GM23248 (cell line): ENCODE measurements at places on chromosomes 2 and 18. TPM values are rescaled to one million over a fixed set of nuclear protein-coding genes. Genes with fewer than 3 reads are reported as not detected.

The GCG gene
- total RNA-seq, result not detected in 2 replicates

The SOX11 gene
- total RNA-seq, result under 0.01 and 0.13 TPM in 2 replicates

The ICA1L gene
- 5.4 and 8.1 TPM in 2 replicates for total RNA-seq

The STAMBP gene
- 16.8 and 24.4 TPM in 2 replicates for total RNA-seq

The KCNG2 gene
- total RNA-seq, result not detected in 2 replicates

The VIT gene
- 0.22 TPM in 1 of 2 replicates, not detected in the other for total RNA-seq

The HOXD11 gene
- 28.4 and 31.6 TPM in 2 replicates for total RNA-seq

The ALLC gene
- total RNA-seq, result not detected in 2 replicates

The RIT2 gene
- not detected in 2 replicates for total RNA-seq

The SETBP1 gene
- 4.1 and 5.2 TPM in 2 replicates for total RNA-seq

The NAT8 gene
- total RNA-seq, result not detected in 2 replicates

The LAMA1 gene
- 5.4 and 6.2 TPM in 2 replicates for total RNA-seq

The SPATA3 gene
- total RNA-seq, result not detected in 2 replicates

The TMEM169 gene
- total RNA-seq, result under 0.01 TPM in 1 of 2 replicates, not detected in the other

The CRYGD gene
- not detected in 2 replicates for total RNA-seq

The IL36G gene
- not detected in 2 replicates for total RNA-seq

The SMYD1 gene
- total RNA-seq, result not detected in 2 replicates

GRCh38 chr2:23523373-23524260 is 138.6 kb downstream of the KLHL29 start:
- peak; percentile 53 for DNase-seq
- peak overlapping the region; percentile 88 for H3K27ac ChIP-seq
- H3K4me3 ChIP-seq, result peak overlapping the region; percentile 34
- no peaks in the 10 kb centered on the region for H3K27me3 ChIP-seq

GRCh38 chr2:7180638-7181370 is 263.6 kb downstream of the RNF144A start:
- H3K36me3 ChIP-seq, result no peaks in the 10 kb centered on the region
- DNase-seq, result peak; percentile 72
- H3K27me3 ChIP-seq, result no peaks in the 10 kb centered on the region; the same call in 1 of the 2 replicates
- H3K27ac ChIP-seq, result no peak overlapping the region
- peaks cover 5% of the 10 kb centered on the region; the same call in 1 of the 2 replicates for H3K4me1 ChIP-seq
- no peak overlapping the region for H3K4me3 ChIP-seq

- no peaks in the 10 kb centered on the region for H3K27me3 ChIP-seq
- H3K36me3 ChIP-seq, result no peaks in the 10 kb centered on the region
- peak overlapping the region; percentile 92 for H3K27ac ChIP-seq
- peaks cover 10% of the 10 kb centered on the region; the same call in 1 of the 2 replicates for H3K4me1 ChIP-seq
Observed at GRCh38 chr18:12376034-12376753, 833 bp downstream of the AFG3L2 start.

GRCh38 chr2:120421830-120422175 is 75.9 kb downstream of the INHBB start:
- H3K27me3 ChIP-seq, result peaks cover 37% of the 10 kb centered on the region
- no peak overlapping the region for H3K27ac ChIP-seq
- H3K4me1 ChIP-seq, result no peaks in the 10 kb centered on the region
- H3K4me3 ChIP-seq, result no peak overlapping the region
- no peaks in the 10 kb centered on the region for H3K36me3 ChIP-seq
- no peak for DNase-seq

DNA sequence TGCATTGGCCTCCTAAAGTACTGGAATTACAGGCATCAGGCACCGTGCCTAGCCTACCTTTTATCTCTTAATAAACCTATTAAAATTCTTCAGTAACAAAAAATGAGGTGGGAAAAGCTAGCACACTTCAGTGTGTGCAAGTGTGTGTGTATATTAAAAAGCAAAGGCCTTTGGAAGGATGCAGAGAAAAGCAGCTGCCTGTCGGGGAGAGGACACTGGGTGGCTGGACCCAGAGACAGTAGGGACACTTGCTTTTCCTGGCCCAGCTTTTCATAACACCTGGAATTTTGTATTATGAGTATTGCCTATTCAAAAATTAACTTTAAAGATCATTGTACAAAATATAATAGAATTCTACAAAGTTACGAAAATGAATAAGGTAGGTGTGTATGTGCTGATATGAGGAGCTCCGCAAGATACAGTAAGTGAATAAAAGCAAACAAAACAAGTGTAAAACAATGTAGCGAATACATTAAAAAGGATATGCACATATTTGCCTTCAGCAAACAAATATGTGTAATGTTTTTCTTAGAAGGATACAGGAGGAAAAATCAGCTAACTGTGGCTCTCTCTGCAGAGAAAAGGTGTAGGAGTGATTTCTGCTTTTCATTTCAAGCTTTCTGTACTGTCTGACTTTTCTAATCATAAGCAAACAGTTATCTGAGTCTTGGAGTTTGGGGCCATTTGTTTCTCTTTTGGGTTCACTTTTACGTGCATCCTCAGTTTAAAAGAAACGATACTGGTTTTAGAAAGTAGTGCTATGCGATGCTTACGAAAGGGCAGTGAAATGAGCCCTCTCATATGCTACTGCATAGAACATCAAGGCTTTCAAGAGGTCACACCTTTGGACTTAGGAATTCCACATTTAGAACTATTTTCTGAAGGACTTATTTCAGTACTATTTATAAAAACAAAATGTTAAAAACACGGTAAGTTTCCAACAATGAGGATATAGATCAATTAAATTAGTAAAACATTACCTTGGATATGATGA is 70.8 kb downstream of the USP40 start:
- H3K36me3 ChIP-seq, result peaks cover 46% of the 10 kb centered on the region
- H3K27ac ChIP-seq, result no peak overlapping the region
- no peak for DNase-seq
- H3K4me3 ChIP-seq, result no peak overlapping the region

DNA sequence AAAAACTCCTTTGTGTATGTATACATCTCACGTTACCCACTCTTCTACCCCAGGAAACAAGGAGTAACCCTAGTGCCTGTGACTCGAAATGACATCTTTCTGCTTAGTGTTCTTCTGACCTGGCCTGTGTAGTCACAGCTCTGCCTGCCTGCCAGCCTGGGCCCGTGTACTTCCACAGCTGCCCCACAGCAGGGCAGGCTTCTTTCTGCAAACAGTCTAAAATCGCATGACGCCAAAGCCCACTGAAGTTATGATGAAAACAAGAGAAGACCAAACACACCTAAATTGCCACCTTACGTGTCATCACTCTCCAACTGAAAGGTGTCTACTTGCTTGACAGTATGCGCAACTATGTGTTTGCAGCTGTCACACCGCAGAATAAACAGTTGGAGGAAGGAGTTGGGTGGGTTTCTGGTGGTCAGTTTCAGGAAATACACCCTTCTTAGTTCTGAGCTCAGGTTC is 1.5 kb downstream of the GAREM1 start:
- no peaks in the 10 kb centered on the region for H3K36me3 ChIP-seq
- peak; percentile 59 for DNase-seq
- no peaks in the 10 kb centered on the region for H3K4me1 ChIP-seq
- peaks cover 3% of the 10 kb centered on the region; the same call in 1 of the 2 replicates for H3K27me3 ChIP-seq
- peak overlapping the region; percentile 80 for H3K4me3 ChIP-seq

GRCh38 chr18:56615738-56616520 is 22.5 kb downstream of the TXNL1 start:
- no peak overlapping the region for H3K27ac ChIP-seq
- no peaks in the 10 kb centered on the region for H3K4me1 ChIP-seq
- no peaks in the 10 kb centered on the region for H3K27me3 ChIP-seq
- no peak overlapping the region for H3K4me3 ChIP-seq

DNA sequence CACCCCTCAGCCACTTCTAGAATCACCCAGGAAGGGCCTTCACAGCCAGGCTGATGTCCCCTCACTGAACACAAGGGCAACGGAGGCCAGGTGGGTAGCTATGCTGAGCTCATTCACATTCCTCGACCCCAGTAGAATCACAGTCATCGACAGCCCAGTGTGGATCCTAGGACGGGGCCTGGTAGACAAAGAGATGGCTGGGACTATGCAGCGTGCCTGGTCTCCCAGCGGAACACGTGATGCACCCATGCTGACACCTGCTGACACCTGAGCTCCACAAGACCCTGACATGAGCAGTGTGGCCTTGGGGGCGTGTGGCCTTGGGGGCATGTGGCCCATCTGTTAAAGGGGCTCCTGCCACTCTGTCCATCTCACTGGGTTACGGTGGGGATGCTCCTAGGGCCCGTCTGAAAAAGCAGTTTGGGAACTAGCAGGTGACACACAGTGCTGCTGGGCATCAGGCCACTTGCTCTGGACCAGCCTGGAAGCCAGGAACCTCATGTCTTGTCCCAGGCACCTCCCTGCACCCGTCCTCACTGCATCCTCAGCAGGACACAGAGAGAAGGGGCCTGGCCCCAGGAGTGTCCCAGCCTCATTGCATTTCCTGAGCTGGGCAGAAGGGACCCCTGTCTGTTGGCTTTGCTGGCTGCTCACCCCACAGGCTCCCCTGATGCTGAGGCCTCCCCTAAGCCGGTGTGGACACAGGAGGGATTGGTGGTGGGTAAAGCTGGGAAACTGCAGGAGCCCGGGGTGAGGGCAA is 9.7 kb downstream of the ECEL1 start:
- no peak for DNase-seq
- H3K36me3 ChIP-seq, result no peaks in the 10 kb centered on the region
- H3K27me3 ChIP-seq, result peaks cover 25% of the 10 kb centered on the region
- H3K27ac ChIP-seq, result no peak overlapping the region
- no peak overlapping the region for H3K4me3 ChIP-seq
- H3K4me1 ChIP-seq, result no peaks in the 10 kb centered on the region

- no peak overlapping the region for H3K4me3 ChIP-seq
- H3K27me3 ChIP-seq, result peaks cover 6% of the 10 kb centered on the region; the same call in 1 of the 2 replicates
- H3K4me1 ChIP-seq, result no peaks in the 10 kb centered on the region
- H3K27ac ChIP-seq, result no peak overlapping the region
- DNase-seq, result no peak
Observed at GRCh38 chr2:204015118-204015843, 78.7 kb downstream of the ICOS start.

DNA sequence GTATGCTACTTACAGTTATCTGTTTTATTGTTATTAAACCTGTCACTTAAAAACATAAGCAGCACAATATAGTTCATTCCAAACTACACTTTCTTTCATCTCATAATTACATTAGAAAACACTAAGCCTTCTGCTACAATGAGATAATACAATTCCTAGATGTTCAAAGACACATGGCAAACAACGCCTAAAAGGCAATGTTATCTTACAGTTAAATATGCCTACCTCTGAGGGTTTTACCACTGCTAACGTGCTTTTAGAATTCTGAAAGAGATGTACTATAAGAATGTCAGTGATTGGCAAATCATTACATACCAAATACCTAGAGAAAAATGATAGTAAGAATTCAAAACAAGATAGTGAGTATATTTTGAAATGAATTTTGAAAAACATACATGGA is 46.8 kb upstream of the SPOPL start:
- no peak for DNase-seq
- H3K4me1 ChIP-seq, result no peaks in the 10 kb centered on the region
- no peak overlapping the region for H3K27ac ChIP-seq
- no peak overlapping the region for H3K4me3 ChIP-seq

- no peaks in the 10 kb centered on the region for H3K27me3 ChIP-seq
- no peak for DNase-seq
- H3K27ac ChIP-seq, result no peak overlapping the region
- no peak overlapping the region for H3K4me3 ChIP-seq
- H3K4me1 ChIP-seq, result no peaks in the 10 kb centered on the region
Observed at GRCh38 chr2:58950795-58951462, 709.8 kb upstream of the FANCL start.

DNA sequence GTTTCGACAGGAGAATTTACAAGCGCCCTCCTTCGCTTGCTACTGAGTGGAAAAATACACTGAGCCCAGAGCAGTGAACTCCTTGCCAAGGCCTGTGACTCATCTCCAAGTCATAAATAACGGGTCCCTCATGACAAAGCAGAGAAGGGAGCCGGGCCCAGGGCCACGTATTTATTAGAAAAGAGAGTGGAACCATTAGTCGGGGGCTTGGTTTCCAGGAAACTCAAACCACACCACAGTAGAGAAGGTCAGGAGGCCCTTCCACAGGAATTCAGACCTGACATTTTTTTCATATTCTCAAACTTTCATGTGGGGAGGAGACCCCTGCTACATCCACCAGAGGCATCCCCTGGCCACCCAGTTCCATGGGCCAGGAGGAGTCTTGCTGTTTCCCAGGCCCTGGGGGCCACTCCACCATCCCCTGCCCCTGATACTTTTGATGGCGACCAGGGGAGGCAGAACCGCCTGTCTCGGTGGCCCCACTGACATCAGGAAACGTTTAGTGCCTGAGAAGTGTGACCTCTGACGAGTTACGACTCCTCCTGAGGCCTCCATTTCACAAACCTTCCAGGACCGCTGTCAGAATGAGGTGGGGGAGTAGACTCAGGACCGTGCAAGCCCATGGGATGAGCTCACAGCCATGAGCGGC is 289.7 kb downstream of the DYSF start:
- H3K36me3 ChIP-seq, result no peaks in the 10 kb centered on the region
- H3K27ac ChIP-seq, result peak overlapping the region; percentile 22; the same call in 1 of the 2 replicates
- no peak overlapping the region for H3K4me3 ChIP-seq
- H3K27me3 ChIP-seq, result no peaks in the 10 kb centered on the region; the same call in 1 of the 2 replicates
- peak; percentile 96 for DNase-seq

GRCh38 chr2:190511104-190511503 is 23.4 kb downstream of the NEMP2 start:
- no peak overlapping the region for H3K27ac ChIP-seq
- H3K4me1 ChIP-seq, result peaks cover 4% of the 10 kb centered on the region; the same call in 1 of the 2 replicates
- H3K4me3 ChIP-seq, result no peak overlapping the region
- peak; percentile 55 for DNase-seq

GRCh38 chr2:17355608-17356329 is 162.5 kb downstream of the RAD51AP2 start:
- no peaks in the 10 kb centered on the region for H3K36me3 ChIP-seq
- H3K27ac ChIP-seq, result no peak overlapping the region
- DNase-seq, result no peak
- no peaks in the 10 kb centered on the region for H3K4me1 ChIP-seq
- H3K27me3 ChIP-seq, result no peaks in the 10 kb centered on the region

GRCh38 chr2:56102098-56102497 is 81.7 kb upstream of the CCDC85A start:
- no peaks in the 10 kb centered on the region for H3K36me3 ChIP-seq
- no peak overlapping the region for H3K27ac ChIP-seq

DNA sequence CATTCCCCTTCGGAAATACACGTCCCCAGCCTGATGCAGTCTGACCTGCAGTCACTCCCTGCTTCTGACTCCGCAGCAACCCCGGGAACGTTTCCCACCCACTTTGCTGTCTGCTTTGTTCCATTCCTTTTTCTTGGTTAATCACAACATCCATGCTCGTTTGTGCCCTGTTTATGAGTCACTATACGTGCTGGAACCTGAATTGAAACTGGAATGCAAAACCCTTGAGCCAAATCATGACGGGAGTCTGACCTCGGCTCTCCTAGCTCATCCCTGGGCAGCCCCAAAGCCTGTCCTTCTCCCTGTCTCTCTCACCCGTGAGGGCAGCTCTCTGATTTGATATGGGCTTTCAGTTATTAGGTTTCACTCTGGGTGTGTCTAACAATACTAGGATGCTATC is 57.1 kb upstream of the RNF152 start:
- H3K27me3 ChIP-seq, result no peaks in the 10 kb centered on the region
- H3K36me3 ChIP-seq, result no peaks in the 10 kb centered on the region
- DNase-seq, result peak; percentile 48

DNA sequence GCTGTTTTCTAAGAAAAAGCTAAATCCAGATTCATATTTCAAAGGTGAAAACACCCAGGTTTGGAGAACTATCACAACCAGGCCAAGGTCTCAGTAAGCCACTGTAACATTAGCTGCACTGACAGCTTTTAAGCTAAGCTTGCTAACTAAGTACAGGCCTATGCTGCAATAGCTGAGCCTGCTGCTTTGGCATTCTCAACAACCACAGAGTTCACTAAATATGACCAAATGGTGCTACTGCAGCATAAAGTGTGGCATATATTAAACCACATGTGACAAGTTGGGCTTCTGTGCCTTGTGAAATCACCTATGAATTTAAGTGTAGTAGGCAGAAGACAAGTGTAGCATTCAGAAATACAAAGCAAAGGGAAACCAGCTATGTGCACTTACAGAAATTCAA is 206.7 kb downstream of the TCF4 start:
- DNase-seq, result peak; percentile 84
- no peaks in the 10 kb centered on the region for H3K27me3 ChIP-seq
- no peak overlapping the region for H3K4me3 ChIP-seq
- H3K36me3 ChIP-seq, result 0 out of 2 replicates have a peak, but pooled peaks cover 7% of the 10 kb centered on the region
